ENCODE measurements at places on chromosomes 12 and 14.

GRCh38 chr14:95287176-95287754 lies 32.4 kb downstream of the CLMN start:
- no peak for DNase-seq

GRCh38 chr12:32605326-32606095 lies 73.6 kb upstream of the DNM1L start:
- no peak for DNase-seq

DNA sequence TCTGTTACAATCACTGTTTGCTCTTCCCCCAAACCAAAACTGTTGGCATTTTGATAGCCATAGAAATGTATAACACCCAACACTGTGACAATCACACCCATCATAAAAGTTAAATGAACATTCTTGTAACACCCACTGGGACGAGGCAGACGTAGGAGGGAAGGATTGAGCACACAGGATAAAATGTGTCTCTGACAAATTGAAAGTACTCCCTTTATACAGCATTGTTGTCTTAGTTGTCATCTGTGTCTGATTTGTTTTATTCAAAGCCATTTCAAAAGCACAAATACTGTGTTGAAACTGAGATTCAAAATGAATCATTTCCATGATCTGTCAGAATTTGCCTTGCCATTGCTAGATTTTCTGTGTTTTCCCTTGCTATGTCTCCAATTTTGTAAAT lies 436.3 kb downstream of the TMTC2 start:
- no peak for DNase-seq

DNA sequence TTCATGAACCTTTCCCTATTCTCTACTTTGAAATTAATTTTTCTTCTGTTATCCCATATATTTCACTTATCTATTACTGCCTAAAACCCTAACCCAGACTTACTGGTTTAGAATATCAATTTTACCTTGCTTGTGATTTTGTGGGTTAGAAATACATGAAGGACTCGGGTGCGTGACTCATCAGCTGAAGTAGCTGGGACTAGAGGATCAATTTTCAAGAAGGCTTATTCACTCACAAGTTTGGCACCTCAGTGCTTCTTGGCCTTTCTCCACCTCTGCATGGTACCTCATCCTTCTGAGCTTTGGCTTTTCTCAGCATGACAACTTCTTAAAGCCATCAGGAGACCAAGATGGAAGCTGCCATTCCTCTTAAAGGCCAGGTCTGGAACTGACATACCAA lies 57.8 kb downstream of the TMEM117 start:
- no peak for DNase-seq

GRCh38 chr14:51317373-51317772 lies 77.3 kb downstream of the TMX1 start:
- DNase-seq, result no peak
